Left renal pelvis (tissue), 4 donors: ENCODE measurements at places on chromosomes 16 and 17.

- no peak for DNase-seq
Observed at GRCh38 chr16:53216798-53217197, 162.0 kb downstream of the CHD9 start.

- DNase-seq, result no peak
Observed at GRCh38 chr17:67974598-67975066, 21.6 kb downstream of the C17orf58 start.

DNA sequence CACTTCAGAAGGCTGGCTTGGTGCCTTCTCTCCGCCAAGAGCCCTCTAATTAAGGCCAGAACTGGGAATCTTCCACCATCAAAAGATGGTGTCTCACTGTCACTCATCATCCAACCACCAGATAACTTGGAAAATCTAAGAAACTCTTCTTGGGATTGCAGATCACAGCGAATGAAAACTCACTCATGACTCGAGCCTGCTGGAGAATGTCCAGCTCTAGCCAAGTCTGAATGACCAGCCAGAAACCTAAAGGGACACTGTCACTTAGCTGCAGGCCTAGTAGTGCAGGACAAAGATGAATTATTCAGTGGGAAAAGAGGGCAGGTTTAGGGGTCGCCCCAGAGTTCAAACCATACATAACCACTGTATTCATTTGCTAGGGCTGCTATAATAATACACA lies 107.8 kb downstream of the XYLT1 start:
- no peak for DNase-seq

DNA sequence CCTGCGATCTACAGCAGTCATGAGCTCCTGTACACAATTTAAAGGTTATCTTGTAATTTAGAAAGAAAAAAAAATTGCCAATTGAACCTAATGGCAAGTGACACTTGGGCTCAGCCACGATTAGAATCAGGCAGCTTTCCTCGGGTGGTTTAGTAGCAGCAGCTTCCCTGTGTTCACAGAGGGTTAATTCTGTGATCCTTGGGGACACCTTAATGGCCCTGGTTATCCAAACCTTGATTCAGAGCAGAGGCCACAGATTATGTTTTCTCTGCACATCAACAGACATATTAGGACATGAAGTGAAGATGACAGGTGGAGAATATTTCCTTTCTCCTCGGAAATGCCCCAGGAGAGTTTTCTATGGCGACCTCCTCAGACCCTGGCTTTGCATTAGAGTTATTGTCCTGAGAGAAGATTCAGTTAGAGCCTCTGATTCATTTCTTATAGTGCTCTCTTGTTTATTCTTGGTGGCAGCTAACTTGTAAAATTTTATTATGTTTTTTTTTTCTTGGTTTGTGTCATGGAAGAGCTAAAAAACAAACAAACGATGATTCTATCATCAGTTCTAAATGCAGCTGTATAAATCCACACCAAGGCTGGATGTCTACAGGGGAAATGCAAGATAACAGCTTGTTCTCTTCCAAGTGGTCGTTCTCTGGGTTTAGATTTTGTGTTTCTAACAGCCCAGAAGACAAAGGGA lies 351.2 kb upstream of the DYNLRB2 start:
- DNase-seq, result no peak

DNA sequence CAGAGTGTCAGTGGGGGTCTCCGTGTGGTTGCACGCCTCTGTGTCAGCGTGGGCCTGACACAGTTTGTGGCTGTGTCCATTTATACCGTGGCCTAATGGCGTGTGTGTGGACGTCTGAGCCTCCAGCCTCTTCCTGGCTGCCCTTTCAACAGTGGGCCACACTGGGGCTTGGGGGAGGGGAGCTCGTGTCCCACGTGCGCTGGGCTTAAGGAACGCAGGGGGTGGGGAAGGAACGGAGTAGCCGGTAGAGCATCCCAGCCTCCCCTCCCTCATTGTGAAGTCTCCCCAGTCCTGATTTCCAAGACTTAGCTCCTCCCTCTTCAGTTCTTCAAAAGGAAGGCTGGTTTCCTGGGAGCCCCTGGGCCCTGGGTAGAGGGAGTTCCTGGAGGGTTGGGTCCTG lies 9.5 kb upstream of the HES7 start:
- no peak for DNase-seq

GRCh38 chr16:55713103-55713502 lies 57.3 kb downstream of the SLC6A2 start:
- DNase-seq, result no peak

DNA sequence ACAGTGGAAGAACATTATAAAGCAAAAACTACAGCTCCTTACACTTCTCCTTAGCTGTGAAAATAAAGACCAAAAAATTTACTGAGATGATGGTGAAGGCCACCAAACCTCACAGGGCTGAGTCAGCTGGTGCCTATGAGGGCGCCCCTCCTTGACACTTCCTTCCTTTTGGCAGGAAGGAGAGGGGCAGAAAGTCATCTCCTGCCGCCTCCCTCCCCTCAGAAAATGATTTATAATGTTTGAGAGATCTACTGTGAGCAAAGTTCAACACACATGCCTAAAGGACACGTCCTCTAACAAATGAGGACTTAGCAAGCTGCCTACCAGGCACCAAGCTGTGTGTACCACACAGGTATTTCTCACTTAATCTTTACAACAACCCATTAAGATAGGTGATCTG lies 245.7 kb downstream of the PRKCA start:
- DNase-seq, result no peak

DNA sequence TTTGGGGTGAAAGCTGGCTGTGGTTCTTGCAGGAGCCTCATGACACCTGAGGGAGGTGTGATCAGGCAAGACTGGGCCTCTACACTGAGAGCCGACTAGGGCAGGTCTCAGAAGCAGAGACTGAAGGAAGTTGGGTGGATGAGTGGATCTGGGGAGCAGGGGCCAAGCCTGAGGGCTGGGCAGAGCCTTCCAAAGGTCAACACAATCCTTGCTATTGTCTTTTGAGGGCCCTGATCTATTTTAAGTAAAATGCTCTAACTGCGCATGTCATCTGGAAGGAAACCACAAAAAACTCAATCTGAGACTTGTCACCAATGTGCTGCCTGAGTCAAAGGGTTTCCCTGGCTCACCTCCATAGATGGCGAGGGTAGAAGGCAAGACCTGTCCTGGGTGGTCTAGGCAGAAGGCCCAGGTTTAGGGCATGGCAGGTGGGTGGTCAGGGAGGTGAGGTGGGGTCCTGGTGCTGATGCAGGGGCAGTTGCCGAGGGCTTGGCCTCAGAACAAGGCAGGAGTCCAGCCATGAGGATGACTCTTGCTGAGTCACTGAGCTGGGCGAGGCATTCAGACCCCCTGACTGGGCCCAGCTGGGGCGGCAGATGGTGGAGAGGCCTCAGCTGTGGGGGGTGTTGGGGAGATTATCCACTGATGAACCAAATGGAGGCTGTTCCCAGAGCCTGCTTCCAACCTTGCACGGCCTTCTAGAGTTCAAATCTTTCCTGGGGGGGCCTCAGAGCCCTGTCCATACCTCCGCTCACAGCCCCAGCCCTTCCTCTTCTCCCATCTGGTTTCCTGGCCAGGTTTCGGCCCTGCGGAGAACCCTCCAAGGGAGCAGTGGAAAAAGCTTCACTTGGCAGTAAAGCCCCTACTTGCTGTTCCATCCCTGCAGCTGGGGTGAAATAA lies 5.1 kb downstream of the MVP start:
- DNase-seq, result no peak

GRCh38 chr16:13435873-13436474 lies 484.0 kb upstream of the ERCC4 start:
- DNase-seq, result no peak

GRCh38 chr16:8026450-8026849 lies 563.9 kb downstream of the TMEM114 start:
- DNase-seq, result peak; percentile 42

DNA sequence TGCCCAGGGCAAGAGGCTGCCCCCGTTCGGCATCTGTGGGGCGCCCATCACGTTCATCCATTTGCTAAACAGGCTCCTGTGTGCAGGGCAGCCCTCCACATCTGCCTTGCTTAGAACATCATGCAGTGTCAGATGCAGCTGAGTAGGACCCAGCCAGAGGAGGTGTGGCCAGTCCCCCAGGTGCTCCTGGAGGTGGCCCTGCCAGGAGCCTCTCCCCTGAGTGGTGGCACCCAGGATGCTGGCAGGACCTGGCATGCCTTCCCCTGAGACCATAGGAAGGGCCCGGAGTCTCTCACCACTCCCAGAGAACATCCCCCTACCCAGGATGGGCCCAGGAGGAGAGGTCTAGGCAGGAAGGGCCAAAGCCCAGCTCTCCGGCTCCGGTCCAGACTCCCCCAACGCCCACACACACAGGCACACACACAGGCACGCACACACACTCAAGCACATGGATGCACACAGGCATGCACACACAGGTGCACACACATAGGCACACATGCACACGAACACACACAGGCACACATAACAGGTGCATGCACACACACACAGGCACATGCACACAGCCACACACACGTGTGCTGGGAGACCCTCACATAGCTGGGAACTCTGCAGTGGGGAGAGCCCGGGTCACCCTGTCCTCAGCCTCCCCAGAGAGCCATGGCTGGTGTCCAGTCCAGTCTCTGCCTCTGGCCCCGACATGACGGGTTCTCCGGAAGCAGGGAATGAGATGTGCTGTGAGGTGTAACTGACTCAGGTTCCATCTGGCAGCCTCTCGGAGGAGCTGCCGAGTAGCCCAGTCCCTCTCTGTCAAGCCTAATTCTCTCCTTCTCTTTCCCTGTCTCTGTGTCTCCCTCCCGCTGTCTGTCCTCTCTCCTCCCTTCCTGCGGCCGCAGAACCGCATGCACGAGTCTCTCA lies 74.6 kb downstream of the AMFR start:
- DNase-seq, result no peak
